ENCODE measurements at places on chromosomes 3 and 15.

DNA sequence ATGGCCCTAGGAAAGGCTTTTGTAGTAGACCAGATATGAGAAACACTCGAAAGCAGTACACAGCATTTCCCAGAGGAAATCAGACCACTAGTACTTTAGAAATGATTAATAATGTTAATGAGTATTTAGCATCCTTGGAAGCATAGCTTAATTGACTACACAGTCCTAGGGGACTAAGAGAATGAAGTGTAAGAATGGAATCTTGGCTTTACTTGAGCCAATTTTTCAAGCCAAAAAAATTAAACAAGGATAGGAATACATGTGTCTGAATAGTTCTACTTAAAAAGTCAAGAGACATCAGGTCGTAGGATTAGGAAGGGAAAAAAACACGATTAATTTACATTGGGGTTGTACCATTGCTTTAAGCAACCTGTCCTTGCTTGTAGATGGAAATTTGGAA is 38.2 kb downstream of the DPPA2 start:
- DNase-seq, result no peak

DNA sequence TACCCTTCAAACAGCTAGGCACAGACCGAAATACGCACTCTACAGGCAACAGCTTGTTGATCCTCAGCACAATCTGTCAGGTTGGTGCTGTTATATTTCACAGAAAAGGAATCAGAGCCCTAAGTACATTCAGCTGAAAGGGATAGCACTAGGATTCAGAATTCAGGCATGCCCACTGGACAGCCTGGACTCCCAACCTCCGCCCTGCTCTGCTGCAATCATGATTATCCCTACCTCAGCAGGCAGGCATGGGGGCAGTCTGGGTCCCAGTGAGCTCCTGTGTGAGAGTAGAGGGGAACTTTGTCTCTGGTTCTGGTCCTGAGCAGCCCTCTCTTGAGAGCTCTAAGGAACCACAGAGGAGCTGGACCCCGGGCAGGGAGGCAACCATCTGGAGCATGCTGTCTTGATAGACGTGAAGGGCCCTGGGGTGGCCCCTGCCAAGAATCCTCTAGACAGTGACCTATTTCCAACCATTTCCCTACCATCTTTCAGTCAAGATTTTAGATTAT is 23.4 kb upstream of the NOX5 start:
- no peak for DNase-seq

DNA sequence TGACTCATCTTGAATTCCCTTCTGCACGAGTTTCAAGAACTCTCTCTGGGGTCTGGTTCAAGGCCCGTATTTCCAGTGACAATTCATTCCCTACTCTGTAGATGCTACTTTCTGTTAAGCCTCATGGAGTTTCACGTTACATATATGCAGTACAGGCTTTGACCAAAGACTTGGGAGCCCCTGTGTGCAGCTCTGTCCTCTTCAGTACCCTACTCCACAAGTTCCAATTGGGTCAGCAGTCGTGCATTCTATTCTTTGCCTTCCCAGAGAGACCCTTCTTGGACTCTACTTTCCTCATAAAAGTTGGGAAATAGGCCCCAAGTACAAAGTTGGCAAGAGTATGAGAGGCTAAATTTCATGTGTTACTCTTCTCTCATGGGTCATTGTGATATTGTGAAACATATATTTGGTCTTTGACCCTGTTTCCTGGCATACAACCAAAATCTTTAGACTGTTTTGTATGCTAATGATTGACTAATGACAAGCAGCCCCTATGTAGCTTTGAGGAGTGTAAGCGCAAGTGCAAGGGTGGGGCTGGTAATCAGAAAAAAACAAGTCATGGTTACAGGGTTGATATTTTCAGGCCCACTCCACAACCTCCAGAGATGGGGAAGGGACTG is 15.0 kb upstream of the CCDC50 start:
- DNase-seq, result no peak

DNA sequence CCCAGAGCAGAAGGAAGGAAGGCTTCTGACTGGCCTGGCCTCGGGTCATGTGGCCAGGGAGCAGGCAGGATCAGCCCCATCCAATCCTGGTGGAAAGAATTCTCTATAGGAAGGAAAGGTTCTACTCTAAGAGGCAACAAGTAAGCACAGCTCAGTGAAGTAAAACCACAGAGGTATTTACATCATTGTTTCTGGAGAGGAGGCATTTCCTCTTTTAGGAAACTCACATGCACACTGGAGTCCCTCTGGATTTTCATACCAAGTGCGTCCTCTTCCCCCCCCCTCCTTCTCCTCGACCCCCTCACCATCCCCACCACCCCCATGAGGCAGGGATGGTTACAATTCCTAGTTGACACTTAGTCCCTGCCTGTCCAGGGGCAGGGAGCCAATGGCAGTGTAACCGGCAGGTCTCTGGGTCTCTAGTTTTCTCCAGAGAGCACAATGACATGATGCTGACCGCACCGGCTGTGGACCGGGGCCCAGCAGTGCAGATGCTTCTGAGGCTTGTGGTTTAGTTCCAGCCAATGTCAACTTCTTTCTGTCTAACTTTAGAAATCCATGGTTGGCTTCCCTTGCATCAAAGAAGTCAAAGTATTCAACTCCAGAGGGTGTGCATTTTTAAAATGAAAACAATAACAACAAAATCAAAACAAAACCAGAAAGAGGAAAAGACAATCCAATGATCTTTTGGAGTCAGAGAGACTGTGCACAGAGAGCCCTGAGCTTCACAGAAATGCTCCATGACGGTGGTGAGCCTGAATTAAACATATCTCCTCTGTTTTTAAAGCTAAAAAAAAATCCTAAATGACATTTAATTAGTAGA is 230.3 kb upstream of the TLE3 start:
- DNase-seq, result no peak

DNA sequence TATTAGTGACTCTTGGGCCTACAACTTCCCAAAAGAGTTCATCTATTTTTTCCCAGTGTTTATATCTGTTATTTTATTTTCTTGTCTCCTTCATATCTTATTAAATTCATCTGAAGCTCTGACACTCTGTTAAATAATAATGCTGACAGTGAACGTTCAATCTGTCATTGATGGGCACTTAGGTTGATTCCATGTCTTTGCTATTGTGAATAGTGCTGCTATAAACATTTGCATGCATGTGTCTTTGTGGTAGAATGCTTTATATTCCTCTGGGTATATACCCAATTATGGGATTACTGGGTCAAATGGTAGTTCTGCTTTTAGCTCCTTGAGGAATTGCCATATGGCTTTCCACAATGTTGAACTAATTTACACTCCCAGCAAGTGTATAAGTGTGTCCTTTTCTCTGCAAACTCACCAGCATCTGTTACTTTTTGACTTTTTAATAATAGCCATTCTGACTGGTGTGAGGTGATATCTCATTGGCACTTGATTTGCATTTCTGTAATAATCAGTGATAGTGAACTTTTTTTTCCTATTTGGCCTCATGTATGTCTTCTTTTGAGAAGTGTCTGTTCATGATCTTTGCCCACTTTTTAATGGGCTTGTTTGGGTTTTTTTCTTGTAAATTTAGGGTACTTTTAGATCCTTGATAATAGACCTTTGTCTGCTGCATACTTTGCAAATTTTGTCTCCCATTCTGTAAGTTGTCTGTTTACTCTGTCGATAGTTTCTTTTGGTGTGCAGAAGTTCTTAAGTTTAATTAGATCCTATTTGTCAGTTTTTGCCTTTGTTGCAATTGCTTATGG is 122.5 kb downstream of the LEKR1 start:
- no peak for DNase-seq

GRCh38 chr15:101444807-101445508 is 44.5 kb downstream of the PCSK6 start:
- DNase-seq, result no peak
